ENCODE measurements at places on chromosomes 1 and 21.

- DNase-seq: no peak
These were observed 180.9 kb downstream of the PCP4 start for GRCh38 chr21:40047993-40048730.

GRCh38 chr21:45371655-45372054 lies 33.3 kb upstream of the COL18A1 start:
- no peak for DNase-seq

DNA sequence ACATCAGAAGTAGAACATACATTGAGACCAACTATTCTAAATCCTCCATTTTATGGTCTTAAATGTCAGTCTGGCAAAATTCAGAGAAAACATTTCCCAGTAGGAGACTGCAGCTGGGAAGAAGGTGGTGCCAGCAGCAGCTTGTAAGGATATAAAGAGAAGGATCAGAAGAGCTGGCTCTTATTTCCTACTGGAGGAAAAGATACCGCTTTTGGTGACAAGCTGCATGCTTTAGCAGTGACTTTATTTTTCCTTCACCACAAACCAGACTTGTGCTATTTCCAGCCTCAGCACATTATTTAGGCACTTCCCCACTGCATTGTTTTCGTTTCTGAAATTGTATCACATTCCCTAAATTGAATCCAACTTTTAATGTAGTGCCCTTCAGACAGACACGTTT lies 28.4 kb downstream of the RNF11 start:
- peak; percentile 74 for DNase-seq

- DNase-seq: no peak
These were observed 89.7 kb downstream of the DMRTA2 start for GRCh38 chr1:50333595-50333974.

DNA sequence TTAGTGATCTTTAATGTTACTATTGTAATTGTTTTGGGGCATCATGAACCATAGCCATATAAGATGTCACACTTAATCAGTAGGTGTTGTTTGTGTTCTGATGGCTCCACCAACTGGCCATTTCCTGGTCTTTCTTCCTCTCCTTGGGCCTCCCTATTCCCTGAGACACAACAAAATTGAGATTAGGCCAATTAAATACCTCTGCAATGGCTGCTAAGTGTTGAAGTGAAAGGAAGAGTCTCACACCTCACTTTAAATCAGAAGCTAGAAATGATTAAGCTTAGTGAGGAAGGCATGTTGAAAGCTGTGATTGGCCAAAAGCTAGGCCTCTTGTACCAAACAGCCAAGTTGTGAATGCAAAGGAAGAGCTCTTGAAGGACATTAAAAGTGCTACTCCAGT lies 30.7 kb downstream of the PPP2R5A start:
- no peak for DNase-seq

DNA sequence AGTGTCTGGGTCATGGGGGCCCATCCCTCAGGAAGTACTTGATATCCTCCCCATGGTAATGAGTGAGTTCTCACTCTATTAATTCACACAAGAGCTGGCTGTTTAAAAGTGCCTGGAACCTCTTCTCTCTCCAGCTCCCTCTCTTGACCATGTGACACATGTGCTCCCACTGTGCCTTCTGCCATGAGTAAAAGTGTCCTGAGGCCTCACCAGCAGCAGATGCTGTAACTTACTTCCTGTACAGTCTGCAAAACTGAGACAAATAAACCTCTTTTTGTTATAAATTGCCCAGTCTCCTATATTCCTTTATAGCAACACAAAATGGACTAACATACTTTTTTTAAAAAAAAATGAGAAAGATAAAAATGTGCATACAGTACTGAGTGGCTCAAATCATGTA lies 24.0 kb downstream of the PUM1 start:
- no peak for DNase-seq

GRCh38 chr1:168845140-168845539 lies 116.1 kb upstream of the DPT start:
- DNase-seq: no peak

- DNase-seq: no peak
These were observed 535.7 kb downstream of the COL11A1 start for GRCh38 chr1:102572637-102573036.

DNA sequence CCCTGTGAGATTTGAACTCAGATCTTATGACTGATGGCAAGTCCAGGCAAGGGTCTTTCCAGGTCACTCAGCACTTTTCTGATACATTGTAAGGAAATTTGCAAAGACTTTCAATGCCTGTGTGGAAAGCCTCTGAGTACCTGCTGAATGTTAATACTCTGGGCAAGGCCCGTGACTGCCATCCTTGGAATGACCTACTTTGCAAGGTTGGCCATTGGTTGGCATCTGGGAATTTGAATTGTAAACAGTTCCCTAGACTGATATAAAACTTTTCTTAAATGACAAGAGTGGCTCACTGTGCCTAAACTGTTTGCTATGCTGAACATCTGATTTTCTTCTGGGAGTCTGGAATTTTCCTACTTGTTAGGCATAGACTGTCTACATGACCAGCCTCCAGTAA lies 57.1 kb downstream of the CD2 start:
- DNase-seq: no peak

DNA sequence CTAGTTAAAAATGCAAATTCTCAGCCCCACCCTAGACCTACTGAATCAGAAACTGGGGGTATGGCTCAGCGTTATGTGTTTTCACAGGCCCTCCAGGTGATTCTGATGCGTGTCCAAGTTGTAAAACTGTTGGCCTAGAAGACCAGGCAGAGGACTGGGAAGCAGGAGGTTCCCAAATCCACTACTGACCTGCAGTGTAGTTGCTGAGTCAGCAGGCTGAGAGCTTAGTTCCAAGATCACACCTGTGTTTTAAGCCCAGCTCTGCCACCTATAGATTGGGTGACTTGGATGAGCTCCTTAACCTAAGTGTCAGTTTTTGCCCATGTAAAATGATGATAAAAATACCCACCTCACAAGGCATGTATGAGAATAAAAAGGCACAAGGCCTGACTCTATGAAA lies 4.1 kb downstream of the GRHL3 start:
- no peak for DNase-seq

GRCh38 chr1:28830814-28831213 lies 18.8 kb downstream of the OPRD1 start:
- DNase-seq: no peak

DNA sequence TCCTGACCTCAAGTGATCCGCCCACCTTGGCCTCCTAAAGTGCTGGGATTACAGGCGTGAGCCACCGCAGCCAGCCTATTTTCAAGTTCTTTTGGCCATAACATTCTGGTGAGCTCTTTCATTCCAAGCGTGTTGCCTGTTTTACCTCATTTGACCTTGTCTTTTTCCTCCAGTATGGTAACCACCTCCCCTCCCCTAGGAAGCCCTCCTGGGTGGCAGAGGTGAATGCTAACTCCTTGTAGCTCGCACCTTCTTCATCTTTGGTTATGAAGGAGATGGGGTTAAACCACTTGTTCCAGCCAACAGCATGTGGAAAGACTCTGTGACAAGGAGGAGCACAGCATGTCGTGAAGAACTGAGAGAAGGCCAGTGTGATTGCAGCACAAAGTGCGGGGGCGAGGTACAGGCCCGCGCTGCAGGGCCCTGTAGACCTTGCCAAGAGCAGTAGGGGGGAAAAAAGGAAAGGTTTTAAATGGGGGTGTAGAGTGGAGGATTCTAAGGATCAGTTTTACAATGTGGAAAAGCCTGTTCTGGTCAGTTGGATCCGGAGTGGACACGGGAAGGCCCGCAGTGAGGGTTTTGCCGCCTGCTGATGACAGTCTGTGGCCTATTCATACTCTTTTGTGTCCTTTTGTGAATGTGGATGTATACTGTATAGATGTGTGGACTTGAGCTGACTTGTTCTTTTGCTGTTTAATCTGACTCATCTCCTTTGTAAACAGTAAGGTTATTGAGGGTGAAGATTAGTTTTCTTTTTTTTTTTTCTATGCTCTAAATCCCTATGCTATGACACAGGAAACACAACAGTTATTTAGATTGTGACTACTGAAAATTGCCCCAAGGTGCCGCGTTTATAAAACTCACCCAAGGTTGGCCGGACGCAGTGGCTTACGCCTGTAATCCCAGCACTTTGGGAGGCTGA lies 7.5 kb upstream of the ZNF436 start:
- no peak for DNase-seq

DNA sequence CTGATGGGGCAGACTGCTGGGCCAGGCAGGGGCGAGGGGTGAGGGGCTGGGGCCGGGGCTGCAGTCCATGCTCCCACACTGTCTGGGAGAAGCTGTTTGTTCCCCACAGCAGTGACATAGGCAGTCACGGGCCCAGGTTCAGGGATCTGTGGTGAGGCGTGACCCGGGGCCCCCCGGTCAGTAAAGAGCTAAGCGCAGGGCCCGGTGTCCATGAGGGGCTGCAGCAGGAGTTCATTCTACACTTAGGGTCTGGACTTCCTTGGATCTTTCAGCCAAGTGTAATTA lies 4.4 kb downstream of the PEX10 start:
- DNase-seq: no peak
